ENCODE measurements at places on chromosomes 2 and 18. TPM values are rescaled to one million over a fixed set of nuclear protein-coding genes. Genes with fewer than 3 reads are reported as not detected.
A peak's percentile ranks its signal among the peaks of the same experiment; 100 is the strongest.

- DNase-seq = no peak
Measured at GRCh38 chr2:208366215-208367127, 40.1 kb upstream of the PTH2R start.

DNA sequence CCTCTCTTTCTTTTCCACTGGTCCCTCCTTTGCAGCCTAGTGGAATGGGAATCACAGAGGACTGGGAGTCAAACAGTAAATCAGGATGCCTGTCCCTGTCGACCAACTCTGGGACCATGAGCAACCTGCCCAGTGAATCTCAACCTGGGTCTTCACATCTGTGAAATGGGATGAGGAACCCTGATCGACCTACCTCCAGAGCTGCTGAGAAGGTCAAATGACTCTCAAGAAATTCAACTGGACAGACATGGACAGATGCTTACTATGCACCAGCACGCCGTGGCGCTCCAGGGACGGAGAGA is 73.3 kb upstream of the TAF1B start:
- no peak for DNase-seq

DNA sequence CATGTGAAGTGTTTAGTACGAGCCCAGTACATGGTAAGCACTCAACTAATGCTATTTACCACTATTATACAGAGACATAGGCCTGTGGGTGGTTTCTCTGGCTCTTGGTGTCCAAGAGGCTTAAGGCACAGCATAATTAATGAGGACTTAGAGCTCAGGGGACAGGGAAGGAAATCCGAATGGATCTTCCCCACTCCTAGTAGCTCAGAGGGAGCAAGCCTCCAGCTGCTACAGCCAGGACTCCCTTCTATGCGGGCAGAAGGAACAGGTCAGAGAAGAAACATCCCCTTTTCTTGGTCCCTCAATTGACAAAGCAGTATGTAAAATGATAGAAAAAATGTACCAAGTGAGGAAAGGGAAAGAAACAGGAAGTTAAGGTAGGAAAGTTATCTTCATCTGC is 261.3 kb upstream of the STON1 start:
- no peak for DNase-seq

DNA sequence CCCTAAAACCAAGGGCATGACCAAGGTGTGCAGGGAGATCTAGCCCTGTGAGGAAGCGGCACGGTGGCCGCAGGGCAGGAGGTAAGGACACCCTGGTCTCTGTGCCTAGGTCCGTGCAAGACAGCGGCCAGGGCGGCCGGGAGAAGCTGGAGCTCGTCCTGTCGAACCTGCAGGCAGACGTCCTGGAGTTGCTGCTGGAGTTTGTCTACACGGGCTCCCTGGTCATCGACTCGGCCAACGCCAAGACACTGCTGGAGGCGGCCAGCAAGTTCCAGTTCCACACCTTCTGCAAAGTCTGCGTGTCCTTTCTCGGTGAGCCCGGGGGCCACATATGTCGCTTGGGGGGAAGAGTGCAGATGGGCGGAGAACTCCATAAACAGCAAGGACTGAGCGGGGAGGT is 235.4 kb downstream of the ATAD2B start:
- no peak for DNase-seq

DNA sequence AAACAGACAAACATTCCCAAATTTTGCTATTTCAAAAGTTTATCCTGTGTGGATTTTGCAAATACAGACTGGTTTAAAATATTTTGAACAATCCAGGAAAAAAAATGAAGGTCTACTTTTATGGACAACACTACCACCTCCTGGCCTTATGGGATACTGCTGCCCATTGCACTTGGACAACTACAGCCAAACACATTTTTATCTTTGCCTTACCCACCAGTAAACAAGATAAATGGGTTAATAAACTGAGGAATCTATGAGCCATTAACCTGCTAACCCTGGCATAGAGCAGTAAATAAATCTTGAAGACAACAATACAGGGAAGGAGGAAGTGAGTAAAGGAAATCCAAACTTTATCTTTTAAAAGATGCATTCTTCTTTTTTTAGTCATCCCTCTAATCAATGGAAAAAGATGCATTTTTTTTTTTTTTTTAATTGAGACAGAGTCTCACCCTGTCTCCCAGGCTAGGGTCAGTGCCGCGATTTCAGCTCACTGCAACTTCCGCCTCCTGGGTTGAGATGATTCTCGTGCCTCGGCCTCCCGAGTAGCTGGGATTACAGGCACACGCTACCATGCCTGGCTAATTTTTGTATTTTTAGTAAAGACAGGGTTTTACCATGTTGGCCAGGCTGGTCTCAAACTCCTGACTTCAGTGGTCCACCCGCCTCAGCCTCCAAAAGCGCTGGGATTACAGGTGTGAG is 2.1 kb upstream of the SPIRE1 start:
- DNase-seq = peak; percentile 63

GRCh38 chr2:100293341-100294161 is 28.8 kb downstream of the LONRF2 start:
- DNase-seq = no peak

DNA sequence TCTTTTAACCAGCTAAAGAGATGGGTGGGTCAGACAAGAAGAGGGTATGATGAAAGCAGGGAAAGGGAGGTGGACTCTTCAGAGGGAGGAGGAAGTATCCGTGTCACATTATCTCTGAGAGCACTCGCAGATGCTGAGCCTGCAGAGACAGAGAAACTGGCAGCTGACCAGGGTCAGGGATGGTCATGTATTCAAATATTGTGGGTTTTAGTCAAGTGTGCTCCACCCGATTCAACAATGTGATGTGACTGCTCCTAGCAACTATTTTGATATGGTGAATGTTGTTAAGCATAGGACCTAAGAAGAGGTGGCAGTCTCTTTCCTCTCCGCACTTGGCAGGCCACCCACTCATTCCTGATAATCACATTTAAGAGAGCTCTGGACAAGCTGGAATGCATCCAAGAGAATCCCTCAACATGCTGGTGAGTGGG is 1.3 kb upstream of the CLIP4 start:
- peak; percentile 79 for DNase-seq

DNA sequence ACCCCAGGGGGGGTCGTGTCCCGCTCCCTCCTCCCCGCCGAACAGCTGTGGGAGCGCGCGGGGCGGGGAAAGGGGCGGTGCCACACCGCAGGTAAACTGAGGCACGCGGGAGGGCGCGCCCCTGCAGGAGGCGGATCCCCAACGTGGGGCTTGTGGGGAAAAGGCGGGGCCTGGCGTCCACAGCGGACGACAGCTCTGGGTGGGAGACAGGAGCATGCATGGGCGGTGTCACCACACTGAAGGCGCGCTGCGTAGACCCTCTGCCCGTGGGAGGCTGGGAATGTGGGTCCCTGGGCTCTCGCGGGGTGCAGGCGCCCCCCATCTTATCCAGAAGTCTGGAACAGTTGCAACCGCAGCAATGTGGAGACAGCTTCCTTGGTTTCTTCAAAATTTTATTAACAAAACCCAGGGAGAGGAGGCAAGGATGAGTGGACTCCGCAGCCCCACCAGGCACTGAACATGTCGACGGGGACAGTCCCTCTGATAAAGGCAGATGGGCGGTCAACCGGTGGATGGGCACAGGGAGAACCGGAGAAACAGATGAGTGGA is 723 bp upstream of the MBD1 start:
- DNase-seq = no peak

DNA sequence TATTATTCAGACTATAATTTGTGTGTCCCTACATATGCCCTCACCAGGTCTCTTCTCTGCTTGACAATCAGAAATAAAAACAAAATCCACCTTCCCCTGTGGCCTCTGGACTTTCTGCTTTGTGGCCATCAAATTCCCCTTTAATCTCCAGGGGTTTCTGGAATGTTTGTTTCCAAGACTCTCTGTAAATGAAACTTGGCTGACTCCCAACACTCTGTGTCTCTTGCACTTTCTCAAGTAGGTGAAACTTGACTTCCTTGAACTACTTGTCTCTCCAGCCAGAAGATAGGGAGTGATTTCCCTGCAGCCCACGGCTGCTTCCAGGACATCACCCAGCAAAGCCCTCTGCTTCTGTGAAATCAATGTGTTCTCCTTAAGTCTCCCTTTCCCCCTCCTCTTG is 54.1 kb upstream of the AQP4 start:
- DNase-seq = no peak

DNA sequence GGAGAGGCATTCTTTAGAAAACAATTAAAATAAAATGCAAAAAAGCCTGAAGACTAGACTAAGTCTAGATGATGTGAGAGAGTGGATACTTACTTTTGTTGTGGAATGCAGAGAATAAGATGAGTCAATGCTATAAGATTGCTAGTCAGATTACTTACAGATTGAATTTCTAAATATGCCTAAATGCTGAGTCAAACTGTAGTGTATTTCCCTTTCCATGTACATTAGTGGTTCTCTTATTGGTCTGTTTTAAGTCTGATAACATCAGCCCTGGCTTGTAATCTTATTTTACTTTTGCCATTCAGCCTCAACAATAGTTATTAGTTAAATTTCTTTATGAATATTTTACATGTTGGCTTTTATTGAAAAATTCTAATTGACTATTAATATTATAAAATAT is 702.7 kb downstream of the SOCS6 start:
- peak; percentile 27 for DNase-seq

DNA sequence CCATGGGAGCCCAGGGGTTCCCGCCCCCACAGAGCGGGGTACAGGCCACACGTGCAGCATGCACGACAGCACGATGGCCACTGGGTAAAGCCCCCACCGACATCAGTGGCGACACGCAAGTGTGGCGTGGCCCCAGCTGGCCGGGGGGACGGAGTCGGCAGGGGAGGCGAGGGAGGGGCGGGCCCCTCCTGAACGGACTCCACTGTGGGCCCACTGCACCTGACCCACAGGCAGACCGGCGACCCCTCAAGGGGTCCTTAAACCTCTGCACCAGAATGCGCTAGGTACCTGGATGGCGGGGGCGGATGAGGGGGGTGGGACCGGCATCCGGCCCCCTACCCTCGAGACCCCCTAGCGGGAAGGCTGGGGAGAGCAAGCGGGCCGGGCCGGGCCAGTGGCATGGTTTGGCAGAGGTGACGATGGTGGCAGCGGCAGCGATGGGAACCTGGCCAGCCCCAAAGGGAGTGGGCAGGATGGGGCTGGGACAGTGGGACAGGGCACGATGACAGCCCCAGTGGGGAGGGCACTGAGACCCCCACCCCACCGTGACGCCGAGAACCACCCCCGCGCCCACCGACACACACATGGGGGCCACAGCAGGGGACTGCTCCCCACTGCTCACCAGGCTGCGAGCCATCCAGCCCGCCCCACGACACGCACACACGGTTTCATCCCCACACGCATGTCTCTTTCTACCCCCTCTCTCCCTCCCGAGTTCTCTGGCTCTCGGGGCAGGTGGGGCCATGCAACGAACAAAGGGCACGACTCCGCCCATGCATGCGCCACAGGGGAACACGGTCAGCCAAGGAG is 91.9 kb upstream of the ANKRD30BL start:
- DNase-seq = no peak

DNA sequence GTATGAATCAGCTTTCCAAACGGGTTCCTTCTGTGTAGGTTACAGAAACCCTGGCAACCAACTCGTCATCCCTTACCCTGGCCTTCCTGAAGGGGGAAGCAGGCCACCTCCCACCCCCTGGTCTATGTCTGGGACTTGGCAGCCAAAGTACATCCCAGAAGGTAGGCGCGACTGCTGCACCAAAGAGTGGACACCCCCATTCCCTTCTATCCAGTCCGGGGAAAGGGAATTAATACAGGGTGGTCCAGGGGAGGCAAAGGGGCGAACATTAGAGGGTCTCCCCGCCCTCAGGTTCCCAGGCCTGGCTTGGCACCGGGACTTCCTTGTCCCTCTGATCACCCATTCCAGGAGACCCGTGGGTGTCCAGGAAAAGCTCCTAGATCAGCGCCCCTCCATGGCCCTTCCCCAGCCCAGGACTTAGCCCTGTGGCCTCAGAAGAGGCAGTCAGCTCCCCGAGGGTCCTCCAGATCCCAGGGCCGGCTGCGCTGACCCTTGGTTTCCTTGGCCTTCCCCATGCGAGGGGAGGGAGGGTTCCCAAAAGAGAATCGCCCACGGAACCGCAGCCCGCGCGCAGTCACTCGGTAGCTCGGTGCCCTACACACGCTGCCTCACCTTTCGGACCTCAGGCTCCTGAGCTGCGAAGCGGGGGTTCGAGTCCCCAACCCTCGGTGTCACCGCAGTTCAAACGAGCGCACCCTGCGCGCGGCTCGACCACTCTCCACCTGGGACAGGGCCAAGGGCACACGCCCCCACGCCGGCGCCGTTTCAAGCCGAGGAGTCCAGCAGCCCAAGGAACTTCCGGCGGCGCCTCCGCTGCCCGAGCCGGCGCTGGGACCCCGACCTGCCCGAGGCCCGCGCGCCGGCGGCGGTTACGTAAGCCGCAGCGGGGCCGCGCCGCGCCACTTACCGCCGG is at the start of gene PER2:
Gene PER2, minus strand, starts transcription at position 874 of the 913 bp plus-strand sequence. CDS start 10,674 bp downstream, outside the sequence.
- peak; percentile 84 for DNase-seq

- no peak for DNase-seq
Measured at GRCh38 chr18:52678034-52678433, 338.0 kb downstream of the DCC start.

DNA sequence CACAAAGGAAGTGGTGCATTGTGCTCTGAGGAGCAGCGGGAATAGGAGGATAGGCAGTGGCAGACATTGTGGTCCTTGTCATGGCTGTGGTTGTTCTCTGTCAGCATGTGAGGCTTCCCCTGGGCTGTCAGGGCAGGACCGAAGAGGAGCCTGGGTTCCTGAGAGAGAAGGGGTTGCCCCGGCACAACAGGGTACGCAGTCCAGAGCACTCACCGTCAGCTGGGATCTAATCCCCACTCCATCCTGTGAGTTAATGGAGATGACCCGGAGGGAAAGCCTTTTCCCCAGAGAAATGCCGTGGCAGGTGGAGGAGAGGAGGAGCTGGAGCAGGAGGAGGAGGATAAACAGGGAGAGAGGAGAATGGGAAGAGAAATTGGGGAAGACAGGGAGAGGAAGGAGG is 396.7 kb upstream of the HS6ST1 start:
- no peak for DNase-seq

DNA sequence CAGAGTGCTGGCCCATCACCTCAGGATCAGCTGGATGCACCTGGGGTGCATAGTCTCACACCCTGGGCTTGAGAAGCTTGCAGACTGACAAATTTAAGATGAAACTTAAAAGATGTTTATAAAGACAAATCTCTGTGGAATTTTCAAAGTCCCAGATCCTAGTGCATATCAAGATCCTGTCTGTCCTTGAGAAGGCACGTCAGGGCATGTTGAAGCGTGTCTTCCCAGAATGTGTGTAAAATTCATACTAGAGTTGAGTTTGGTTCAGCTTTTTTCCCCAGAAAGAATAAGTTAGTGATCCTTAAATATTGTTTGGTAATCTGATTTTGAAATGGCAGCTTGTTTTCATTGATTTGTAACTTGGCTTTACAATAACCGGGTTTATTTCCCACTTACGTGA is 27.5 kb downstream of the INSIG2 start:
- no peak for DNase-seq

GRCh38 chr2:196482119-196483065 is 157.1 kb upstream of the CCDC150 start:
- DNase-seq = peak; percentile 55

The UGT1A8 gene
- total RNA-seq = not detected

The IL1A gene
- 0.43 TPM for total RNA-seq

The DSG1 gene
- total RNA-seq = 0.05 TPM

The GLI2 gene
- total RNA-seq = 42.9 TPM

The ACMSD gene
- not detected for total RNA-seq
